ENCODE measurements at places on chromosomes 16 and 17.

- DNase-seq: no peak
Observed at GRCh38 chr16:49453983-49454382, 80.4 kb downstream of the C16orf78 start.

DNA sequence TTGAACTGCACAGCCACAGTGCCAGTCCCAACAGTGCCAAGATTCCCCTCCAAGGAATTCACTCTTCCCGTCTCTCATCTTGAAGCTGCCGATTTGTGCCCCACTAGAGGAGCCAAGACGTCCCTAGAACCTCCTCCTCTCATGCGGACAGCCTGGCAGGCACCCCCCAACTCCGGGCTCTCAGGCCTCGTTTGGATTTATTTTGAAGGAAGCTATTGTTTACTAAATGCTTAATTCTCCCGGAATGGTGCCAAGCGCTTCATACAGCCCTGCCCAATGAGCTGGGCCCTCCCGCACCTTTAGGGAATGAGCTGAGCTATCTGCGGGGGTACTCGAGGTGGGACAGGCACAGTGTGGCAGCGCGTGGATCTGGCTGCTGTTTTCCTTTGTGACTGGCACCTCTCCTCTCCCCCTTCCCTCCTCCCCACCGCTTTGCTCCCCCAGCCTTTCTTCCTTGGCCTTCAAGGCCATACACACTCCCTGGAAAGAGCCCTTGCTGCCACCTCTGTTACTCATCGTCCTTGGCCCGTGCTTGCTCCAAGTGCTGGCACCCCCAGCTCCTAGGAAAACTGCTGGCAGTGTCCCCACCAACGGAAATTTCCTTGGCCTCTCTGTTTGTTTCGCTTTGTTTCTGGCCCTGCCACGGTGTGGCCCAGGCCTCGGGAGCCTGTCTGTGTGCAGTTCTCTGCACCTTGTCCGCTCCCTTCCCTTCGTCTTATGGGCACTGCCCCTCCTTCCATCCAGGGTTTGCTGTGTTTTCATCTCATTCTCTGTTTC is 49.9 kb upstream of the CDR2 start:
- DNase-seq: no peak

- no peak for DNase-seq
Observed at GRCh38 chr17:77489239-77489892, 348.6 kb downstream of the SEC14L1 start.

GRCh38 chr17:63433746-63434591 is 12.1 kb downstream of the CYB561 start:
- peak; percentile 88 for DNase-seq

- no peak for DNase-seq
Observed at GRCh38 chr17:4204190-4204589, 59.6 kb downstream of the ANKFY1 start.

DNA sequence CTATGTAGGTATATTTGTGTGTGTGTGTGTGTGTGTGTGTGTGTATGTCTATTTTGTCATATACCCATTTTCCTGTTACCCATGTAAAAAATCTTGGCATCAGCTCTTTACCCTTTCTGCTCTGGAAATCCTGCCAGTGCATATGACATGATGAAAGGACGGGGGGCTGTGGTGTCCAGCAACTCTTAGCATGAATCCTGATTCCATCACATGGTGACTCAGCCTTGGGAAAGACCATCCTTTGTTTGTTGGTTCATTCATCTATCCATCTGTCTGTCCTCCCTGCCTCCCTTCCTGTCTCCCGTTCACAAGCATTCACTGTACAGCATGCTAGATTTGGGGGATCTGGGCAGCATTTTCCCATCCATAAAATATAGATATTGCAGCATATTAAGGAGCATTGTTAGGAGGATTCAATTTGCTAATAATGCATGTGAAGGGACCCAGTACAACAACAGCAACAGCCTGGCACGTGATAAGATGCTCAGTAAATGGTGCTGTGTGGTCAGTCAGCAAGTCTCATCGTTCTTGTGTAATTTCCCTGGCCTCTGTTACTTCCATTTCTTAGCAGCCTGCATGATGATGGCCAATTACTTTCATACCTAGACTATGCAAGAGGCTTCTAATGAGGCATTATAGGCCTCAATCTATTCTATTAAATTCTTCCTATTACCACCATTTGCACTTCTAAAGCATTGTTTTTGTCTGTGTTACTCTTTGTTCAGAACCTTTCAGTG is 191.0 kb downstream of the PRKCA start:
- DNase-seq: no peak

- no peak for DNase-seq
Observed at GRCh38 chr17:33079201-33079600, 87.6 kb downstream of the SPACA3 start.

GRCh38 chr17:51346218-51346982 is 86.1 kb downstream of the UTP18 start:
- DNase-seq: no peak

- DNase-seq: no peak
Observed at GRCh38 chr17:44628243-44629188, 27.8 kb upstream of the MEIOC start.

GRCh38 chr16:31875928-31876547 is 2.4 kb downstream of the ZNF267 start:
- DNase-seq: no peak

- DNase-seq: no peak
Observed at GRCh38 chr16:72068930-72069329, 5.9 kb downstream of the HPR start.

DNA sequence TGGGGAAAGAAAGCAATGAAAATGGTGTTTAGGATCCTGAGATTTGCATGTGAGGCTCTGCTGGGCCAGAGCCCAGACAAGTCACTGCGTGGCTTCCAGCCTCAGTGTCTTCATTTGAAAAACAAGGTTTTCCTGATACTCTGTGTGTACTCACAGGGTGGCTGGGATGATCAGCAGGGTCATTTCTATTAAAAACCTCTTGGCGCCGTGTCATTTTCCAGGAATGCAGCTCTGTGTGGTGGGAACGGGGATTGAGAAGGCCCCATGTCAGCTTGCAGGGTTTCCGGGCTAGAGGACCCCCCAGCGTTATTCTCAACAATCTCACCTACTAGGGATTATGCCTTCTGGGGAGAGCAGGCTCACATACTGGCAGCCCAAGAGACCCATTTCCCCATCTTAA is 73.5 kb downstream of the FOXL1 start:
- no peak for DNase-seq

- DNase-seq: no peak
Observed at GRCh38 chr16:50428116-50428515, 59.3 kb upstream of the BRD7 start.

GRCh38 chr16:27795992-27796614 is 246.2 kb downstream of the KATNIP start:
- peak; percentile 4 for DNase-seq

Data from fibroblast of skin of left quadriceps (primary cell).